Large intestine (tissue), 12 donors: ENCODE measurements at places on chromosomes 5 and 9. TPM values are rescaled to one million over a fixed set of nuclear protein-coding genes. Genes with fewer than 3 reads are reported as not detected.

GRCh38 chr5:27240791-27241190, 202.4 kb upstream of the CDH9 start:
- H3K27me3 ChIP-seq = no peaks in the 10 kb centered on the region
- DNase-seq = no peak
- H3K36me3 ChIP-seq = no peaks in the 10 kb centered on the region
- no peak overlapping the region for H3K4me3 ChIP-seq

GRCh38 chr5:93915142-93915553, 173.7 kb upstream of the POU5F2 start:
- no peak overlapping the region for H3K4me3 ChIP-seq
- no peaks in the 10 kb centered on the region for H3K4me1 ChIP-seq
- no peak overlapping the region for H3K27ac ChIP-seq
- H3K36me3 ChIP-seq = no peaks in the 10 kb centered on the region

GRCh38 chr5:31300501-31300900, 107.0 kb downstream of the CDH6 start:
- H3K4me3 ChIP-seq = no peak overlapping the region
- H3K27me3 ChIP-seq = no peaks in the 10 kb centered on the region
- H3K27ac ChIP-seq = no peak overlapping the region
- peaks cover 8% of the 10 kb centered on the region for H3K36me3 ChIP-seq
- no peaks in the 10 kb centered on the region for H3K4me1 ChIP-seq

Gene CDH6
- polyA plus RNA-seq = 13.1 TPM

DNA sequence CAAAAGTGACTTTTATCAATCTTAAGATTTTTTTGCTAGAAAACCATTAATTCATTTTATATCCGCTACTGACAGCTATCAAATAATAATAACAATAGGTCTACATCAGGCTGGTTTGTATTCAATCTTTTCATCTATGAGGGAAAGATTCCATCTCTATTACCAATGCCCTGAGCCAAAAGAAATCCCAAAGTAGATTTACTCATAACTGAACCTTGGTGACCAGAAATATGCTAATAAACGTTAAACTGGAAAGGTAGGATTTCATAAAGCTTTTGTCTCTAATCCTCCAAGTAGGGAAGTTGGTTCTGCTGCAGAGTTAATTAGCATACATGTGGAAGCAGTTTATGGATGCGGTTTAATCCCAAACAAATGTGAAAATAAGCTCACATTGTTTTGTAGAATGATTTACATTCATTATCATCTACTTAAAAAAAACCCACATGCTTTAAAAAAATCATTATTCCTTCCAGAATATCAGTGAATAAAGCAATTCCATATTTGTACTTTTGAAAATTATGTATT, 715.5 kb downstream of the CETN3 start:
- no peaks in the 10 kb centered on the region for H3K27me3 ChIP-seq
- H3K4me3 ChIP-seq = no peak overlapping the region
- no peaks in the 10 kb centered on the region for H3K4me1 ChIP-seq

- H3K4me1 ChIP-seq = no peaks in the 10 kb centered on the region
- no peak overlapping the region for H3K4me3 ChIP-seq
- no peaks in the 10 kb centered on the region for H3K36me3 ChIP-seq
- H3K27ac ChIP-seq = no peak overlapping the region
- no peaks in the 10 kb centered on the region for H3K27me3 ChIP-seq
Observed at GRCh38 chr5:50864466-50864865, 198.0 kb downstream of the PARP8 start.

Gene SLC34A3
- polyA plus RNA-seq = 36.9 TPM
